T47D (cell line): ENCODE measurements at places on chromosomes 12 and 14.

DNA sequence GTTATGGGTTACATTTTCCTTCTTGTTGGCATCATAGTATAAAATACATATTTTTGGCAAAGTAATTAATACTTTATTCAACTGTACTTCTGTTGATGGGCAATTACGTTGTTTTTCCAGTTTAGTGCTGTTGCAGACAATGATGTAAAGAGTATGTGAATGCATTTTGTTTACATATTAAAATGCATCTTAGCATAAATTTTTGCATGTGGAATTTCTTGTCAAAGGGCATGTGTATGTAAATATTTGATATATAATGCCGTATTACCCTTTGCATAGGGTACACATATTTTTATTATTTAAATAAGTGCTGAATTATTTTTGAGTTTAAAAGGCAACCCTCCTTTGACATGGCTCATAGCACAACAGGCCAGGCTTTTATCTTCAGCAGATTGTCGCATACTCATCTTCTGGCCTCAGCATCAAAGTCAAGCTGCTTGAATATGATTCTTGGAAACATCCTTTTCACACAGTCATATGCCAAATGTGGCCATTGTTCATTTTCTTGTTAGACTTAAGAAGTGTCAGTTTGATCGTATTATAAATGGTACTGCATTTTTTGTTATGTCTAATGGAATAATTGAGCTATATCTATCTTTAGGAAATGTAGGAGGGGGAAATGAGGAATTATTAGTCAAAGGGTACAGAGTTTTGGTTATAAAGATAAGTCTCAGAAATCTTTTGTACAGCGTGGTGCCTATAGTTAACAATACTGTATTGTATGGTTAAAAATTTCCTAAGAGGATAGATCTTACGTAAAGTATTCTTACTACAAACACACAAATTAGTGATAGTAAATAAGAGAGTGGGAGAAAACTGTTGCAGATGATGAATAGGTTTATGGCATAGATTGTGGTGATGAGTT lies 138.5 kb downstream of the FUT8 start:
- no peak for DNase-seq

- DNase-seq: peak; percentile 52
Observed at GRCh38 chr14:51638071-51638944, 13.4 kb upstream of the FRMD6 start.

DNA sequence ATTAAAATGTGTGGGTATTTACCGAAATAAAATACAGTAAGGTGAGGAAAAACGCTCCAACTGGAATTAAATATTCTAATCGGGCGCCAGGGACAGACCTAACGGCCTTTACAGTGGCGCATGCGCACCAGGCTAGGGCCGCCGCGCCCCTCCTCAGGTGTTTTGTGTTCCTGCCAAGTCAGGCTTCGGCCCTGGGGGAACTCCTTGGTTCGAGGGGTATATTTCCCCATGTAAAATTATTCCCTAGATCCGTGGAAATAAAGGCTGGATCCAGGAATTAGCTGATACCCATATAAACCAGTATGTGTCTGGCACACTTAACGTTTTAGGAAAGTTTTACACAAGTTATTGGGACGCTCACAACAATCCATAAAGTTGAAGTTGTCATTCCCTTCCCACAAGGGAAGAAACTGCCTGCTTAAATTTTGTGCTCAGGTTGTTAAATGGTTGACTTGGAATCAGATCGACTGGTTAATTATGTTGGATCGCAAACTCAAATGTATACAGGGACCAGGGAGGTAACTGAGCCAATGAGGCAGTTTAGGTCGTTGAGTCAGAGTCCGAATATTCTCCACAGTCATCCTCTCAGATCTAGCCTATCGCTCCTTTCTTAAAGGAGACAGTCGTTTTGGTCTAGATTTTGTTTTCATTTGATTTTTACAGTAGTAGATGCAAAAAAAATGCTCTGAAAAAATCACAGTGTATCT lies 621 bp upstream of the ANAPC7 start:
- DNase-seq: peak; percentile 90

DNA sequence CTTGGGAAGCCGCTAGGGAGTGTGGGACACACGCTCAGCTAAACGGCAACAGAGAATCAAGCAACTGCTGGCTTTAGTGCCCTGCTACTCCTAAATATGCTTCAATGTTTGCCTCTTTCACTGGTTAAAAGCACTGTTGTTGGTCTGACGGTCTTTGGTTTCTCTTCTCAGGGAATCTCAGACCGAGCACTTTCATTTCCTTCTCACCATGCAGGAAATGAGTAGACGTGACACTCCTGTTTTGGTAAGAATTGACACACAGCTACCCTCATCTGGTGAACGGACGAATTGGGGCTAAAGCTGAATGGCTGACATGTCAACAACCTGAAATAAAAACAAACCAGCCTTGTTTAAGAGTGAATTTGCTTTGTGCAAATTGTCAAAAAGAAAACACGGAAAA lies 57.5 kb upstream of the PIWIL1 start:
- peak; percentile 20 for DNase-seq

- no peak for DNase-seq
Observed at GRCh38 chr14:94914191-94914590, 144.3 kb upstream of the GSC start.

- no peak for DNase-seq
Observed at GRCh38 chr14:95185033-95185766, 27.9 kb upstream of the DICER1 start.

GRCh38 chr14:75661499-75661814 lies 411 bp downstream of the TTLL5 start:
- DNase-seq: no peak

DNA sequence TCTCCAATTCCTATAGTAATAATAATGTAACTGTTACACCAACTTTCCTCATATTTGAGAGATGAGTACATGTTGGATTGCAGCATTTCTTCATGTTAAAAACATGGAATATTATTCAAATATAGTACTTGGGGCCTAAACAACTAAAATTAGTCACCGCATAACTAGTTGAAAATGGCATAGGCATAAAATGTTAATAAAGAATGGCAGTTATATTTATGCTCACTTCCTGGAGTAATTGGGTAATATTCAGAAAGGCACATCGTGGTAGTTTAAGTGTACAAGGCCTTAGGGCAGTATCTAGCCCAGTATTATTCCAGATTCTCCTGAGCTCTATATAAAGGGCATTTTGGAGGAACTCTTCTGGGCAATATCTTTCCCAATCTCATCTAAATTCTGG lies 46.0 kb downstream of the ERGIC2 start:
- no peak for DNase-seq

DNA sequence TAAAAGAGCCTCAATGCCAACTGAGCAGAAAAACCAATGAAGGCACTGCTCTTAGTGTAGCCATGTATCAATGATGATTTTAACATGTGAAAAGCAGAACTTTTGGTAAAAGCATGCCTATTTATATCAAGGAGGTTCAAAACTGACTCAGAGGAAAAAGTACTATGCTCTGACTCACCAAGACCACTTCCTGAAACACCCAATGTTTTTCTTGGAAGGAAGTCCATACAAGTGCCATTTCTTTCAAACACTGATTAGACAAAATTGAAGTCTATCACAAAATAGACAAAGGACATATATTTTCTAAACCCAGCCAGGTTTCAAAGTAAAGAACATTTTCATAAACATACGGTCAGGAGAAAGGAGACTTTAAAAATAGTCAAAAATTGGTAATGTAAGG lies 88.6 kb downstream of the EPS8 start:
- no peak for DNase-seq

DNA sequence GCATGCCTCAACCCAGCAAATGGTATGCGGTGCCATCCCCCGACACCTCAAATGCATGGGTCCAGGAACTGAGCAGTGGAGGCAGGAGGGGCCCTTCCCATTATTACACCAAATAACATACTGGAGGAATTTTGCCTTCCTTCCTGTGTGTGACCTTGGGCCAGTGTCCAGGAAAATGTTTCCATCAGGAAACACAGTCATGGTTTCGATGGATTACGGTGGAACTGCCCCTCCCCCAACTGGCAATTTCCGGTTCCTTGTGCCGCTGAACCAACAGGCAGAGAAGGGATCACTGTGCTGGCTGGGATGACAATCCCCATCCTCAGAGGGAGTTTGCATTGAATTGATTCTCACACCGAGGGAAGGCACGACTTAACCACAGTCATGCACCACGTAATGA lies 9.1 kb upstream of the CDC42BPB start:
- no peak for DNase-seq
